ENCODE measurements at places on chromosomes 5 and 9.

- no peak for DNase-seq
These were observed 59.5 kb upstream of the ITGA1 start for GRCh38 chr5:52728224-52728623.

DNA sequence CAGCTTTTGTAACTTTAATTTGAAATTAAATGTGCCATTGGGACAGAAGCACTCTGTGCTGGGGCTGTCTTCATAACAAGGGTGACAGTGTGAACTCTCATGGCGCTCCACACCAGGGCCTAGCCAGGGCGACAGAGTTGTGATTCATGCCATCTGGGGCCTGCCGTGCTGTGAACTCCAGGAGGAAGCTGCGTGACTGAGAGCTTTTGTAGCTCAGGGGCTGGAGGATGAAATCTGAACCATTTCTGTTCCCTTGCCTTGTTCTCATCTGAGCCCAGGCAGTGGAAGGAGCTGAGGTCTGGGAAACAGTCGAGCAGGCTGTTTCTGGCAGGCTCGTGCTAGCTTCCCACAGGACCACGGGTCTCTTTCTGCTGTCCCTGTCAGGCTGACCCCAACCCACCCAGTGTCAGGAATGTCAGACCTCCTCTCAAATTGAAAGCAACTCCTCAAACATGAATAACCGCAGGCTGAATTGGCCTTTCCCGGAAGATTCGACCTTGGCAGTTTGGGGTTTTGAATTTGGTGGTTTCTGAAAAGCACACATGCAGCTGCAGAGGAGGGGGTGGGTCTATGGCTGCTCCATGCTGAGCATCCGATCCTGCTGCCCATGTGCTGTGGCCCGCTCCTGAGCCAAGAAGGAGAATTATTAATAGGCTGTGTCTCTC, 69.2 kb upstream of the RPS23 start:
- no peak for DNase-seq

DNA sequence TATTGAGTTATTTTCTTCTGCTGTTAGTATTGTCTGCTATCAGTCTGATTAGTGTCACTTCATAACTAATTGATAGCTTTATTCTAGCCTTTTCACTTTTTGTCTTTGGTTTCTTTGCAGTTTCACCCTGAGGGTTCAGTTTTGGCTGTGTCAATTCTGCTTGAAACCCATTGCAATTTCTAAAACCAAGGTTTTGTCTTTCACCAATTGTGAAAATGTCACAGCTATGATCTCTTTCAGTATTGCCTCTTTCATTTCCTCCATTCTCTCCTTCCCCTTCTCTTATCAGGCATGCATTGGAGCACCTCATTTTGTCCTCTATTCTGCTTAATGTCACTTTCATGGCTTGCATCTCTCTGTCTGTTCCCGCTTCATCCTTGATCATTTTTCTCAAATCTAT, 248.1 kb downstream of the YTHDC2 start:
- no peak for DNase-seq

DNA sequence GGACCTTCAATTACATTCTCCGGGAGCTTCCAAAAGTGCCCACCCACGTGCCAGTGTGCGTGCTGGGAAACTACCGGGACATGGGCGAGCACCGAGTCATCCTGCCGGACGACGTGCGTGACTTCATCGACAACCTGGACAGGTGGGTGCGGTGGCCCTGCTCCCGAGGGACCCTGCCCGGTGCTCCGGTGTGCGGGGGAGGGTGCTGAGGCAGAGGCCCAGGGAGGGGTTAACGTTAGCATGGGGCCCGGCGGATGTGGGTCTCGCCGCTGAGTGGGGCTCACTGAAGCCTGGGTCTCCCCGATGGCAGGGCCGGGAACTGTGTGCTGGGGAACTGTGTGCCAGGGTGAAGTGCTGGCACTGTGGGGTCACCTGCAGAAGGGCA, 10.6 kb upstream of the AJM1 start:
- DNase-seq, result no peak

DNA sequence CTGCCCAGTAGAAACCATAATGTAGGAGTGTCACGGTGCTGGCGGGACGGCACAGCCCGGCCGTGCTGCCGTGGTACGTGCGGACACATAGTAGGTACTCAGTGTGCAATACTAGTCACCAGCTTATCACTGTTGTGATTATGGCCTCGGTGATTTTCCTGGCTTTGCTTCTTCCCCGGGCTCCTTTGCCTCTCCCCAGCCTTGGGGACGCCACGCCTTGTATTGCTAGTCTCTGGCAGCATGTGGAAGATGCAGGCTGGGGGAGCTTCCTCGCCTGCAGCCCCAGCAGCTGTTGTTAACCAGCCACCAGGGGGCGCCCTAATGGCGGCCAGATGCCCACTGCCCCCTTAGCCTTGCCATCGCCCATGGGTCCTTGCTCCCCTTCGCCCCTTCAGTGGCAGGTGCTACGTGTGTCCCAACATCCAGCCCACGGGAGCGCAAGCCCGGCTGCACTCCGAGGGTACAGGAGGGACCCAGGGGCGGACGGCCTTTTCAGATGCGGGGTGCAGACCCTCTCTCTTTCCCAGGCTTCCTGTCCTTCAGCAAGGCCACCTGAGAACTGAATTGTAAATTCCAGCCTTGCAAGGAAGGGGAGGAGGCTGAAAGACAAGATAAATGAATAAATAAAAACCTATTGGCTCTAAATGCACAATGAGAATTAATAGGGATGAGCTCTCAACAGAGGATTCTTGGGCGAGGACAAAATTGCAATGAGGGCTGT, 8.0 kb downstream of the NTNG2 start:
- peak; percentile 85 for DNase-seq

- peak; percentile 85 for DNase-seq
These were observed 2.3 kb downstream of the P4HA2 start for GRCh38 chr5:132225165-132226032.

GRCh38 chr5:6166698-6167394, 211.5 kb downstream of the MED10 start:
- no peak for DNase-seq

GRCh38 chr5:172534229-172535107, 80.1 kb upstream of the SH3PXD2B start:
- no peak for DNase-seq

- no peak for DNase-seq
These were observed 6.1 kb downstream of the VAV2 start for GRCh38 chr9:133986061-133986460.

DNA sequence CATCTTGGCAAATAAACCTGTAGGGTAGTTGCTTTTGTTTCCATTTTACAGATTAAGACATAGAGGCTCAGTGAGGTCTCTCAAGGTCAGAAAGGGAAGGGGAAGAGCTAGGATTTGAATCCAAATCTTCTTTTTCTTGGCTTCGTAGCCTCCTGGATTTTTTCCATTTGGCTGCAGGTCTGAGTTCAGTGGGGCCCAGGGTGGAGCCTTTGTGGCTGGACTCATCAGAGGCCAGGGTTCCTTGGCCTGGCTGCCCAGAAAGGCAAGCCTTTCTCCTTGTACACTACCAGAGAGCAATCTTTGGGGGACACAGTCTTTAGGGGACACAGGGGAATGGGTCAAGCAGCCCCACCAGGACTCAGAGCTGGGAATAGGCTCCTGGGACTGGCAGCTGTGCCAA, 10.5 kb upstream of the TRAF1 start:
- DNase-seq, result no peak

GRCh38 chr9:98007251-98007928, 24.2 kb downstream of the ANP32B start:
- DNase-seq, result no peak

- DNase-seq, result peak; percentile 92
These were observed 4.0 kb downstream of the SIT1 start for GRCh38 chr9:35646533-35647265.

DNA sequence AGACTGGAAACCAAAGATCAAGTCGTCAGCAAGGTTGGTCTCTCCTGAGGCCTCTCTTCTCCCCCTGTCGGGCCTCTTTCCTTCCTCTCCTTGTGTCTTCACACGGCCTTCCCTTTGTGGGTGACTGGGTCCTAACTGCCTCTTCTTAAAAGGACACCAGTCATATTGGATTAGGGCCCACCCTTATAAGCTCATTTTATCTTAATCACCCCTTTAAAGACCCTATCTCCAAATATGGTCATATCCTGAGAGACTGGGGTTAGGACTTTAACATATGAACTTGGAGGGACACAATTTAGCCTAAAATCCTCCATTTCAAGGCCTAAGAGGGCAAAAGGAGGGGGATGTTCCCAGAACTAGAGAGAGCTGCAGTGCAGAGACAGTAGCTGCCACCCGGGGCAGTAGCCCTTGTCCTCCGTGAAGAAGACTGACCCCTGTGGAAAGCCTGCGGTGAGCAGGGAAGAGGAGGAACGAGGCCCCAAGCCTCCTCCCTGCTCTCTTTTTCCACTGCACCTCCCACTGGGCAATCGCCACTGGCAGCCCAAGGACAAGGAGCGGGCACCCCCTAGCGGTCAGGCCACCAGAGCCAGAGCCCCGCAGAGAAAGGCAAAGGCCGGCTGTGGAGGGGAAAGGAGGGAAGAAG, 34.9 kb downstream of the CFAP90 start:
- DNase-seq, result peak; percentile 96
